ENCODE measurements at places on chromosomes 6 and 20.

DNA sequence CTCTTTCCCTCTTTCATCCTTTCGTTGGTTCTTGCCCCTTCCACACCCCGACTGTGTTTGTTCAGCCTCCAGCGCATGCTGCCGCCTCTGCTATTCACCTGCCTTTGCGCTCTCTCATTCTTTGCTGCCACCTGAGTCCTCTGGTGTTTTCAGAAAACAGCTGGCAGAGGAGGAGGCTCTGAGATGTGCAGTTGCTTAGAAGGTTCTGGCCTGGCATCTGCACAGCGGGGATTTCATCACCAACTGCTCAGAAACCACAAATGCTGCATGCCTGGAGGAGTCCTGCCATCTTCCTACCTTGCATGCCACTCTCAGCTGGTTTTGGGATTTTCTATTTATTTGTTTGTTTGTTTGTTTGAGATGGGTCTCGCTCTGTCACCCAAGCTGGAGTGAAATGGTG lies 39.2 kb upstream of the CLDN20 start:
- no peaks in the 10 kb centered on the region for H3K4me1 ChIP-seq
- no peak for DNase-seq
- H3K27ac ChIP-seq, result no peak overlapping the region
- no peaks in the 10 kb centered on the region for H3K36me3 ChIP-seq

- H3K27ac ChIP-seq, result no peak overlapping the region
- no peak for DNase-seq
- H3K4me1 ChIP-seq, result no peaks in the 10 kb centered on the region
- no peak overlapping the region for H3K4me3 ChIP-seq
Measured at GRCh38 chr6:110596354-110596753, 119.9 kb upstream of the SLC22A16 start.

GRCh38 chr20:59603781-59604541 lies at the start of gene PHACTR3:
Gene PHACTR3 (plus strand): TSS chr20:59604540. CDS start chr20:59605015, 475 bp downstream.
- H3K27me3 ChIP-seq, result peaks cover 15% of the 10 kb centered on the region
- H3K27ac ChIP-seq, result no peak within 1 kb of the TSS
- H3K36me3 ChIP-seq, result no peaks in the 10 kb centered on the region
- DNase-seq, result no peak
- peaks cover 12% of the 10 kb centered on the region for H3K4me1 ChIP-seq

- no peaks in the 10 kb centered on the region for H3K27me3 ChIP-seq
- H3K4me3 ChIP-seq, result no peak overlapping the region
- no peak overlapping the region for H3K27ac ChIP-seq
- DNase-seq, result no peak
Measured at GRCh38 chr6:74597266-74597665, 608.6 kb downstream of the COL12A1 start.

DNA sequence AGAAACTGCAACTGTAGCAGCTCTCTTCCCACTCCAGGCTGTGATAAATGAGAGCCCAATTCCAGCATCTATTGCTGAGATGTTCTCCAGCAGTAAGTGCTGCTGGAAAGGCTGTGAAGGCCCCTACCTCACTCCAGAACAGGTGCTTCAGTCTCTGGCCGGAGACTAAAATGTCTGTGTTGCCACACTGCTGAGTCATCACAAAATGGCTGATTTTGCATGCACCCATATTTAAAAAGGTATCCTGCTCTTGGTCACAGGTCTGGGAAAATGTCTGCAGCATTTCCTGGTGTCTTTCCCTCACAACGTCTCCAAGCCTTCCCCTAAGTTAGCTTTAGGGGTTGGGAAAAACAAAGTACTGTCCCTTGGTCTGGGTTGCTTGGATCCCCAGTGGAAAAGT lies 95.1 kb downstream of the TPBG start:
- H3K4me3 ChIP-seq, result no peak overlapping the region
- H3K4me1 ChIP-seq, result no peaks in the 10 kb centered on the region
- no peaks in the 10 kb centered on the region for H3K36me3 ChIP-seq
- DNase-seq, result no peak
- H3K27ac ChIP-seq, result no peak overlapping the region
- no peaks in the 10 kb centered on the region for H3K27me3 ChIP-seq

DNA sequence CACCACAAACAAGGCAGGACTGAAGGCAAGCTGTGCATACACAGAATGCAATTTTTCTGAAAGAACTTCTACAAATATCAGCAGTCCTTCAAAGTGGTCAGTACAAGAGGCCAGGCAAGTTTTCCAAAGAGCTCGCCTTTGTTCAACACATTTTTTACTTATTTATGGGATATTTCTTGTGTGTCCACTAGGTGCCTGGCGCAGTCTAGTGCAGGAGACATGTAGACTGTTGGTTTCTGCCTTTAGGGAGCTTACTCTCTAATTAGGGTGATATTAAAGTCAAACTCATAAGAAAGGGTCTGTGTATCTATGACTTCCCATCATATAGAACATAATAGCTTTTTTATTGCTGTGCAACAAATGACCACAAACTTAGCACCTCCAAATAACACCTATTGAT lies 21.2 kb upstream of the VEGFA start:
- no peak overlapping the region for H3K4me3 ChIP-seq
- H3K36me3 ChIP-seq, result no peaks in the 10 kb centered on the region
- no peak overlapping the region for H3K27ac ChIP-seq
- DNase-seq, result peak; percentile 21
- no peaks in the 10 kb centered on the region for H3K4me1 ChIP-seq

DNA sequence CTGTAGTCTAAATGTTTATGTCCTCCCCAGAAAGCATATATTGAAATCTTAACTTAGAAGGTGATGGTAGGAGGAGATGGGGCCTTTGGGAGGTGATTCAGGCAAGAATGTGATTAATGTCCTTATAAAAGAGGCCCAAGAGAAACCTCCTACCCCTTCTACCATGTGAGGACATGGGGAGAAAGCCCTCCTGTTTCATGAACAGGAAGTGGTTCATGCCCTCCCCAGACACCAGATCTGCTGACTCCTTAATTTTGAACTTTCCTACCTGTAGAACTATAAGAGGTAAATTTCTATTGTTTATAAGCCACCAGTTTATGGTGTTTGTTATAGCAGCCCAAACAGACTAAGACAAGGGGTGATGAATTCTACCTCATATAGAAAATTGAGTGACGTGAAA lies 8.7 kb upstream of the ECT2L start:
- H3K4me3 ChIP-seq, result no peak overlapping the region
- H3K27me3 ChIP-seq, result no peaks in the 10 kb centered on the region
- DNase-seq, result no peak
- H3K4me1 ChIP-seq, result peaks cover 7% of the 10 kb centered on the region
- H3K27ac ChIP-seq, result no peak overlapping the region

GRCh38 chr6:138507977-138508675 lies 8.8 kb upstream of the NHSL1 start:
- H3K27ac ChIP-seq, result no peak overlapping the region
- no peaks in the 10 kb centered on the region for H3K4me1 ChIP-seq
- H3K27me3 ChIP-seq, result no peaks in the 10 kb centered on the region

Measured in sigmoid colon (tissue), 7 donors.